ENCODE measurements at places on chromosomes 6 and 20. TPM values are rescaled to one million over a fixed set of nuclear protein-coding genes. Genes with fewer than 3 reads are reported as not detected.
A peak's percentile ranks its signal among the peaks of the same experiment; 100 is the strongest.

GRCh38 chr6:143332153-143332845, 118.2 kb downstream of the ADAT2 start:
- DNase-seq, result no peak

DNA sequence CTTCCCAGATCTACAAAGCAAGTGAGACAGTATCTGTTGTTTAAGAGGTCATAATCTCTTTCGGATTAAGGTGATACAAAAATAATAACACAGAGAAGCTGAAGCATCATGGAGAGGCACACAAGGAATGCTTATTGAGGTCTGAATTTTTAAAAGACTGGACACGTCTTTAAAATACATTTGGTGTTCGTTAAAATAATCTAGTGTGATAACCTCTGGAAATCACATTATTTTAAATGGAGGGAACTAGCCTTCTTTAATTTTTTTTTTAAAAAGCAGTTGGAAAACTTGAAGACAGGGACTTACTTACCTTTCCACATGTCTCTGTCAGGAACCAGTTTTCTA, 1.9 kb upstream of the LRRC1 start:
- DNase-seq, result no peak

NKX2-2 gene
- polyA plus RNA-seq, result not detected

DNA sequence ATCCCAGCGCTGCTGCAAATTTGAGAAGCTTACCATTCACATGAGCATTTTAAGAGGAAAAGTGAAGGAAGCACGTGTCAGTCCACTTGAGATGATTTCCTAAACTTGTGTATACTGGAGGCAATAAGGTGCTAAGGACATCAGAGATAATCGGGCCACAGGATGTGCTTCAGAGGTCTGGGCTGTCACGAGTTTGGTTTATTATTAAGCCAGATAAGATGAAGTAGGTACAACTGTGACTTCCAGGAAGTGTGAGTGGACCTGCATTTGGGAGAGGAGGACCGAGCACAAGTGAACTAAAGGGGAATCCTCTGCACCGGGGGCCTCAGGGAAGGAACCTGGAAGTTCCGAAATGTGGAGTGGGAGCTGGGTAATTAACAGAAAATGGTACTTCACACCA, 1.4 kb downstream of the SAMD5 start:
- DNase-seq, result no peak

GRCh38 chr6:36098253-36098919, 31.9 kb upstream of the MAPK13 start:
- no peak for DNase-seq

COL10A1 gene
- polyA plus RNA-seq, result not detected

RBPJL gene
- not detected for polyA plus RNA-seq

GRCh38 chr6:131744432-131745287, 33.8 kb upstream of the CTAGE9 start:
- no peak for DNase-seq

DNA sequence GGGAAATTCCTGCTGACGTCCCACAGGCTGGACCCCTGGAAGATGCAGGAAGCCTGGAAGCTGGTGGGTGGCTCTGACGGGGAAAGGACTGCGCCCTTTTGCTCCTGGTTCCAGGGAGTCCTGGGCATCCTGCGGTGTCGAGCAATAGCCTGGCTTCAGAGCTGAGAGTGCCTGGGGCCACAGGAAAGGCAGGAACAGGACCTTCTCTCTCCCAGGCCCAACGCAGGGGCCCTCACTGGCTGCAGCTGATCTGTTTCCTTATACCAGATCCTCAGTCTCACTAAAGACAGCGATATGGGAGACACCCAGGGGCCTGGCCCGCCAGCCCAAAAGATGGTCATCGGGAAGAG, 1.4 kb downstream of the B3GALT4 start:
- DNase-seq, result no peak

DNA sequence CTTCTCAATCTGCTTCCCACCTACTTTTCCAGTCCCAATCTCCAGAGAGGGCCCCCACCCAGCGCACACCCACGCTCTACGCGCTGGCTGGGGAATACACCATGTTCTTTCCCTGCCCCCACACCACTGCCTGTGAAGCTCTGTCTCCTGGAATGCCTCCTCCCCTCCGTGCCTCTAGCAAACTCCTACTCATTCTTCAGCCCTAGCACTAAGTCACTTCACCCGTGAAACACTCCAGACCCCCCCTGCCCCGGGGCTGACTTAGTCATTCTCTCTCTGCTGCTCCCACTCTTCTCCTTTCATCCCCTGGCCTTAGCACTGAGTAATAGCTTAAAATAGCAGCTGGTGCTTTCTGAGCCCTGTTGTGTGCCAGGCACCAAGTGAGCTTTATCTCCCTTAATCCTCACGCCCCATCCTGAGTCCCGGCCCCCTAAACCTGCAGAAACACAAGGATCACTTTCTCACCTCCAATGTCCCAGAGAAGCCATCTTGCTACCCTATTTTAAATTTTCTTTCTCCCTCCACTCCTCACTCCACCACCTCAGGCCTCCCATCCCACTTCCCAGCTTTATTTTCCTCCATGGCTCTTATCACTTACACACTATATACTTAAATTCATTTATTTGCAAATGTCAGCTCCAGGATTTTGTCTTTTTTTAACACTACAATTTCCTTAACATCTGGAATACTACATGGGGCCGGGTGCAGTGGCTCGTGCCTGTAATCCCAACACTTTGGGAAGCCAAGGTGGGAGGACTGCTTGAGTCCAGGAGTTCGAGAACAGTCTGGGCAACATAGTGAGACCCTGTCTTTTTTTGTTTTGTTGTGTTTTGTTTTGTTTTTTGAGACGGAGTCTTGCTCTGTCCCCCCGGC, 6.3 kb upstream of the PARD6B start:
- peak; percentile 73 for DNase-seq

- no peak for DNase-seq
These were observed 226.9 kb downstream of the CDC5L start for GRCh38 chr6:44614396-44614795.

GRCh38 chr6:11492464-11493290, 44.9 kb upstream of the TMEM170B start:
- DNase-seq, result no peak

- DNase-seq, result no peak
These were observed 572.5 kb downstream of the PKHD1 start for GRCh38 chr6:51514748-51515402.

DNA sequence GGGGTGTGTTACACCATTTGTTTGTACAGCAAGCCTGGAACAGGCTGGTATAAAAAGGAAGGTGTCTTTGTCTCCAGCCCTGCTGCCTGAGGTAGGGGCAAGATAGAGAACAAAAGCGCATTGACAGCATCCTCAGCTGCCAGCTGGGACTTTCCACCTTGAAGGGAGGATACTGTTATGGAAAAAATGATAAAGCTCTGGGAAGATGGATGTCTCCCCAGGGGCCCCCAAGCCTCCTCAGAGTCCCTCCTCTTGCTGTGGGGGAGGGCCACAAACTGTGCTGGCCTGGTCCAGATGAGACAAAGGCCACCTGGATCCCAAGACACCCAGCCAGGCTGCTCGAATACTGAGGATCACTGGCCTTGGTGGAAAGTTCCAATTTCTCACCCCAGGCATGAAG, 13.0 kb downstream of the REM1 start:
- no peak for DNase-seq

FRMD1 gene
- not detected for polyA plus RNA-seq

TMEM14B gene
- 118 TPM for polyA plus RNA-seq

- DNase-seq, result no peak
These were observed 619.2 kb downstream of the C6orf118 start for GRCh38 chr6:164690241-164690640.

DNA sequence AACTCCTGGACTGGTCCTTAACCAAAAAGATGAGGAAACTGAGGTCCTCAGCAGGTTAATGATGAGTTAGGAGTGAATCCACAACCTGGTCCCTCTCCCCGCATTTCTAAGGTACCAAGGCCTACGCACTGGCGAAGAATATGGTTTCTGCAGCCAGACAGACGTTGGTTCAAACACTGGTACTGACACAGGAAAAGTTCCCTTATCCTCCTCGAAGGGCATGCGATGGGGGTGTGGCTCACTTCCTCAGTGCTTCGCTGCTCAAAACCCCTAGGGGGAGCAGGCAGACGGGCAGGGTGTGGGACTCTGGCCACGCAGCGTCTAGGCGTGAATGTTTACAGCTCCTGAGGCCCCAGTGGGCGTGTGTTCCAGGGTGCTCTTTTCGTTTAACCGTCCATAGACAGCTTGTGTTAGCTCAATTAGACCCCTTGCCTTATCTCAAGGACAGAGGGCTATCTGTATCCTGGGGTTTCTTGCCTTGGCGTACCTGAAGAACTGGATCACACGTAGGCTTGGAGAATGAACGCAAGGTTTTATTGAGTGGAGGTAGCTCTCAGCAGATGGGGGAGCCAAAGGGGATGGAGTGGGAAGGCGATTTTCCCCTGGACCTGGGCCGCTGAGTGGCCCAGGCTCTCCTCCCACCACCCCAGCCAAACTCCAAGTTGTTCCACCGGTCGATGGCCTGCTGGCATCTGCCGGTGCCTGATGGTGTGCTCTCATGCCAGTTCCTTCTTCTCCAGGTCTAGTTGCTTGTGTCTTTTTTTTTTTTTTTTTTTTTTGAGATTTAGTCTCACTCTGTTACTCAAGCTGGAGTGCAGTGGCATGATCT, 31.8 kb upstream of the PTPN1 start:
- DNase-seq, result peak; percentile 64

TDRD6 gene
- polyA plus RNA-seq, result not detected

COL20A1 gene
- 0.93 TPM for polyA plus RNA-seq

CST7 gene
- polyA plus RNA-seq, result not detected

GRCh38 chr6:83198486-83199172, 5.5 kb downstream of the RWDD2A start:
- DNase-seq, result no peak

DNA sequence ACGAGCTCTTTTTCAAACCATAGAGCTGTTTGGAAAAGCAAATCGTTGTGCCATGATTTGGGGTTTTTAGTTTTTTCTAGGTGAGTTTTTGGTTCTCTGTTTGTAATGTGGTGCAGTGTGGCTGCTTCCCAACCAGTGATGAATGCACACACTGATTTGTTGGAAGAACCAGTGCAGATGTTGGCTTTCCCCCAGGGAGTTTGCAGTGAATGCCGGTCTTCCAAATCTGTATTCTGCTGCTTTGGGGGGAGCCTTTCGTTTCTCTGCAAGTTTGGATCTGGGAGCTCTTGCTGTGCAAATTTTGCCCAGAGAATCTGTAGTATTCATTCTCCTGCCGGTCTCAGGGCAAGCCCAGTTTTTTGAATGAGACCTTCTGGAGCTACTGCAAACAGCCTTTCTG, 14.5 kb downstream of the HECA start:
- DNase-seq, result no peak

- DNase-seq, result peak; percentile 6
These were observed 601.9 kb downstream of the HTR1B start for GRCh38 chr6:76861403-76861802.

DNA sequence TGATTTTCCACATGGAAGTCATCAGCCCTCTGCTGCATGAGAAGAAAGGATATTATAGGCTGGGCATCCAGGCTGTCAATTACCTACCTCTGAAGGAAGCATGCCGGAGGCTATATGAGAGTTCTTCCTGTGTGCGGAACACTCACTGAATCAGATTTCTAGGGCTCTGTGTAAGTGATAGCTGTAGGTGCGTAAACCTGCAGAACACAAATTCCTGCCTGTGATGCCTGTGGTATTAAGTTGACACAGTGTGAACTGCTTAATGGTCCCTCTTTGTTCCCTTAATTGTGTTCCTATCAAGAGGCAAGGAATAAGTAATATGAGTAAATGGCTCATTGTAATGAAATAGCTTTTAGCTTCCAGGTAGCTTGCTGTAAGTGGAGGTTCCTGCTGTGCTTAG, 103.3 kb downstream of the ANKS1A start:
- DNase-seq, result no peak

GRCh38 chr6:38572186-38572813, 67.4 kb downstream of the BTBD9 start:
- DNase-seq, result no peak

NKX2-4 gene
- not detected for polyA plus RNA-seq

FAM209B gene
- polyA plus RNA-seq, result 0.46 TPM

Measured in A549 (cell line).